Colonic mucosa (tissue), 4 donors: ENCODE measurements at places on chromosomes 16 and 17.

DNA sequence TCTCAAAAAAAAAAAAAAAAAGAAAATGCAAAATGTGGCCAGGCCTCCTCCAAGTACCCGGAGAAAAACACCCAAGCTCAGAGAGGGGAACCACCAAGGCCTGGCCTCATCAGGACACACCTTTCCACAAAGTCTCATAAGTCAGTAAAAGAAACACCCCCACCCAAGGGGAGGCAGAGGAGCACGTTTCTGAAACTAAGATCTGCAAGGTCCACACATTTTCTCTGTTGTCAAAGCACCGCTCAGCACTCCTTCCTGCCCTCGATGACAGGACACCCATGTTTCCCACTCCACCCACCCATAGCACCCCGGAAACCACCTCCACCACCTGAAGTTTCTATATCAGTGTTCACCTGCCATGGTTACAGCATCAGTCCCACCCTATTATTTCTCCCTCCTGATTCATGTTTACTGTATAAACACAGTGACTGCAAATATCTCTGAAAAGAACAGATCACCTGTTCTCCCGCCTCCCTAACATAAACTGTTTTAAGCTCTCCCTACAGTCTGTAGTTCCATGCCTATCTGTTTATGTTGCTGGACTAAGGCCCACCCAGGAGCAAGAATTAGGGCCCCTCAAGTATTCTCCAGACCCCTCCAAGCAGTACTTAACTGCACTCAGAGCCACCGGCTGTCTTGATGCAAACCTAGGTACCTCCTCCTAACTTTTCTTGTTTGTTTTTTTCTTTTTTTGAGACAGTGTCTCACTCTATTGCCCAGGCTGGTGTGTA is 2.0 kb downstream of the CORO7 start:
- no peaks in the 10 kb centered on the region for H3K27me3 ChIP-seq
- H3K4me1 ChIP-seq: no peaks in the 10 kb centered on the region
- no peaks in the 10 kb centered on the region for H3K36me3 ChIP-seq

- H3K4me3 ChIP-seq: no peak overlapping the region
- DNase-seq: no peak
- H3K27me3 ChIP-seq: no peaks in the 10 kb centered on the region
- H3K36me3 ChIP-seq: no peaks in the 10 kb centered on the region
- no peaks in the 10 kb centered on the region for H3K4me1 ChIP-seq
Measured at GRCh38 chr17:900336-900934, 79.1 kb downstream of the NXN start.

GRCh38 chr17:13462146-13462545 is 139.6 kb downstream of the HS3ST3A1 start:
- no peak overlapping the region for H3K4me3 ChIP-seq
- no peak for DNase-seq
- no peaks in the 10 kb centered on the region for H3K27me3 ChIP-seq
- H3K36me3 ChIP-seq: no peaks in the 10 kb centered on the region
- H3K4me1 ChIP-seq: no peaks in the 10 kb centered on the region

- H3K27me3 ChIP-seq: no peaks in the 10 kb centered on the region
- no peaks in the 10 kb centered on the region for H3K36me3 ChIP-seq
- no peaks in the 10 kb centered on the region for H3K4me1 ChIP-seq
- DNase-seq: no peak
- no peak overlapping the region for H3K4me3 ChIP-seq
Measured at GRCh38 chr16:71493213-71493612, 4.1 kb upstream of the ZNF19 start.

GRCh38 chr16:4261557-4262172 is 11.2 kb downstream of the TFAP4 start:
- H3K4me1 ChIP-seq: peaks cover 4% of the 10 kb centered on the region
- no peaks in the 10 kb centered on the region for H3K36me3 ChIP-seq
- H3K27ac ChIP-seq: no peak overlapping the region
- no peaks in the 10 kb centered on the region for H3K27me3 ChIP-seq

DNA sequence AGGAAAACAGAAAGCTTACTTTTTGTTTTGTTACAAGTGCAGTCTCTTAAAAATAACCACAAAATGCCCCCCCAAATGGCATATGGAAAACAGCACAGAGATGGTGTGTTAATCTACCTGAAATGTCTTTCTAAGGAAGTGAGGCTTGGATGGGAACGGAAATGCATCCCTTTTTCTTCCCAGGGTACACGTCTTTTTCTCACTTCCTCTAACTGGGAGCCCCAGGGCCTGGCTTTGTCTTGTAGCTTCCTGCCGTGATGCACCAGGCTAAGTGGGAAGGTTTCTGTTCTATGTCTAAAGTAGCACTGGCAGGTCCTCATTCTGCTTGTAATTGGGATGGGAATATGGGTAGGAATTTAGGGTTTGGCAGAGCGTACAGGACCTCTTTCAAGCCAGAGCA is 52.5 kb upstream of the CACNG3 start:
- no peaks in the 10 kb centered on the region for H3K36me3 ChIP-seq
- H3K27ac ChIP-seq: no peak overlapping the region
- H3K27me3 ChIP-seq: no peaks in the 10 kb centered on the region
- no peak for DNase-seq
- H3K4me3 ChIP-seq: no peak overlapping the region

- H3K27me3 ChIP-seq: no peaks in the 10 kb centered on the region
- DNase-seq: no peak
- H3K4me3 ChIP-seq: no peak overlapping the region
- no peaks in the 10 kb centered on the region for H3K36me3 ChIP-seq
- H3K4me1 ChIP-seq: peaks cover 22% of the 10 kb centered on the region
Measured at GRCh38 chr17:28810437-28810836, 32.2 kb downstream of the FAM222B start.

DNA sequence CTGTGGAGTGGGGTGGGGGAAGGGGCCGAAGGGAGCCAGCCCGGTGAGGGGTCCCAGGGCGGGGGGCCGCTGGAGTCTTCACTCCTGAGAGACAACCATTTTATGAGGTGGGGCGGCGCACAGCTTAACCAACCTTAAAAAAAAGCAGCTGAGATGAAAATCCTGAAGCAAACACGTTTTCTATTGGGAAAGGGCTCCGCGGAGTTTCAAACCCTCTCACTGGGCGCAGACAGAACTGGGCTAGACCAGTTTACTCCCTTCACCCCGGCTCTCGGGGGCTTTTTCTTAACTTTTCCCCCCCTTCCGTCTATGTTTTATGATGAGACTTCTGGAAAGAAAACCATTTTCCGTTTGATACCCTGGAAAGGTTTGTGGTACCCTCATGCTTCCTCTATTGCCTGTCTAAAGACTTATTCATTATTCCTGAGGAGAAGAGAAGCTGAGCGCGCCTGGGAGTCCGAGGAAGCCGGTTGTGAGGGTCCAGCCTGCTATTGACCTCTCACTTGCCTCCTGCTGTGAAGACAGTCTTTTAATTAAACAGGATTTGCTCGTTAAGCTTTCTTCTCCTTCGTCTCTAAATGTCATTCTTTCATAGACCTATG is 482 bp upstream of the SSH2 start:
- peak; percentile 36 for DNase-seq
- peaks cover 4% of the 10 kb centered on the region for H3K4me1 ChIP-seq
- H3K27me3 ChIP-seq: no peaks in the 10 kb centered on the region
- no peaks in the 10 kb centered on the region for H3K36me3 ChIP-seq
- H3K4me3 ChIP-seq: peak overlapping the region; percentile 69
- H3K27ac ChIP-seq: peak overlapping the region; percentile 92

- no peak overlapping the region for H3K4me3 ChIP-seq
- no peaks in the 10 kb centered on the region for H3K36me3 ChIP-seq
- H3K4me1 ChIP-seq: no peaks in the 10 kb centered on the region
- no peaks in the 10 kb centered on the region for H3K27me3 ChIP-seq
Measured at GRCh38 chr17:47952171-47953021, 5.3 kb downstream of the PRR15L start.

GRCh38 chr17:56992364-56992763 is 14.4 kb downstream of the SCPEP1 start:
- H3K36me3 ChIP-seq: no peaks in the 10 kb centered on the region
- no peaks in the 10 kb centered on the region for H3K4me1 ChIP-seq
- H3K27ac ChIP-seq: no peak overlapping the region
- H3K27me3 ChIP-seq: no peaks in the 10 kb centered on the region

DNA sequence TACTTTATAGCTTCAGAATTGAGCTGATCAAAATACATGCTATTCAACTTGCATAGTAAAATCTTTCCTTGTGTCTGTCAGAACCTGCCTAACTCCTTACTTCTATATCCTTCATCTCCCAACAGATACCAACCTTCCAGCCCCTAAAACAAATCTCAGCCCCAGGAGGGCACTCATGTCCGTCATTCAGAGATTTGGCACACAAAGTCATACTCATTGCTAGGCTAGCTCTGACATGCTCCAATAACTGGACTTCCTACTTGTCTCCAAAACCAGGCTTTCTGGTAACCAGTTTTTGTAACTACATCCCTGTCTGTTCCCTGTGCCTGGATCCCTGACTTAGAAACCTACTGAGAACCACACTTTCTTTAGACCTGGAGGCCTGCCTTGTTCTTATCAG is 37.5 kb upstream of the DHX40 start:
- H3K4me1 ChIP-seq: no peaks in the 10 kb centered on the region
- DNase-seq: no peak
- H3K4me3 ChIP-seq: no peak overlapping the region

GRCh38 chr16:85257483-85257882 is 145.2 kb upstream of the CIBAR2 start:
- H3K4me3 ChIP-seq: no peak overlapping the region
- no peaks in the 10 kb centered on the region for H3K27me3 ChIP-seq
- no peak overlapping the region for H3K27ac ChIP-seq
- no peak for DNase-seq

DNA sequence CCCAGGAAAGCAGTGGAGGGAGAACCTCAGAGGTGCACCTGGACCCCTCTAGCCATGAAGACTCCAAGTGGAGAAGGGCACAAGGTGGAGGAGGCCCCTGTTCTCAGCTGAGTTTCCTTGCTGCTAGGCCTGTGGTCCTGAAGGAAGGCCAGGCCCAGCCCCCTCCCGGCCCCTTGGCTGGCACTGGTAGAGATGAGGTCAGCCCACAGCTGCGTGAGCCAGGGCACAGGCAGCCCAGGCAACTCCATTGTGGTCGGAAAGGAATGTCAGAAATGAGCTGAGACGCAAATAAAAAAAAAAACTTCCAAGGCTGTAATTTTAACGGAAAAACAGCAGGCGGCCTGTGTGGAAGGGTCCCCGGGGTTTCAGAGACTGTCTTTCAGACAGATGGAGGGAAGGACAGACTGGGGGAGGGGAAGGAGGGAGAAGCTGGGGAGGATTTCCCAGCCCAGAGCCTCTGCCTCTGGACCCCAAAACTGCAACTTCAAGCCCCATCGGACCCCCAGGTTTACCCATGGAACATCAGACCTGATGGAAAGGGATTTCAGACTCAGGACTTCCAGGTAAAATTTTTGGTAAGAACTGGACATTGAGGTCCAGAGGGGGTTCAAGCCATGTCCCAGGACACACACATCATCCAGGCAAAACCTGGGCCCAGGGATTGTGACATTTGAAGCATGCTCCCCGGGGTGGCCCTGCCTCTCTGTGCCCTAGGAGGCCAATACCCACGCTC is 25.6 kb upstream of the MRPS23 start:
- H3K27ac ChIP-seq: peak overlapping the region; percentile 45
- no peak overlapping the region for H3K4me3 ChIP-seq
- H3K27me3 ChIP-seq: no peaks in the 10 kb centered on the region
- peaks cover 6% of the 10 kb centered on the region for H3K4me1 ChIP-seq
- no peaks in the 10 kb centered on the region for H3K36me3 ChIP-seq

- no peak overlapping the region for H3K4me3 ChIP-seq
- H3K4me1 ChIP-seq: no peaks in the 10 kb centered on the region
- H3K36me3 ChIP-seq: no peaks in the 10 kb centered on the region
- no peak overlapping the region for H3K27ac ChIP-seq
- no peaks in the 10 kb centered on the region for H3K27me3 ChIP-seq
Measured at GRCh38 chr16:10428433-10429168, 42.7 kb downstream of the ATF7IP2 start.

- H3K4me1 ChIP-seq: no peaks in the 10 kb centered on the region
- H3K27me3 ChIP-seq: no peaks in the 10 kb centered on the region
- no peak overlapping the region for H3K27ac ChIP-seq
Measured at GRCh38 chr16:66324815-66325515, 41.5 kb upstream of the CDH5 start.

- no peak for DNase-seq
- H3K36me3 ChIP-seq: no peaks in the 10 kb centered on the region
- no peaks in the 10 kb centered on the region for H3K27me3 ChIP-seq
- no peaks in the 10 kb centered on the region for H3K4me1 ChIP-seq
- no peak overlapping the region for H3K27ac ChIP-seq
Measured at GRCh38 chr16:5874899-5875298, 777.3 kb upstream of the EEF2KMT start.

DNA sequence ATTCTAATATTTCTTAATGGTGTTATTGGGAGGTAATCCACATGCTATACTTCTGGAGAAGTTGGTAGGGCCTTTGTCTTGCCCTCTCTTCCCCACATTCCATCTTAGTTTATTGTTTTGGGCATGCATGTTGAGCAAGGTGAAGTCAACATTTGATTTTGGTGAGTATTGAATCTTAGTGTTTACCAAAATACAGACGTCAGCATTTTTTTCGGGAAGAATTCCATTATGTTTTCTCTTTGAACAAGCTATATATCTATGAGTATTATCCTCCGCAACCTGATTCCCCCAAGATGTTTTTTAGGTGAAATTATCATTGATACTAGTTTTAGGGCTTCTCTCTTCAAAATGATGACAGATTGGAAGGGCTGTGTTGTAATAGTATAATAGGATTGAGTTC is 47.4 kb upstream of the SHISA9 start:
- DNase-seq: no peak
- H3K4me3 ChIP-seq: no peak overlapping the region
- no peaks in the 10 kb centered on the region for H3K27me3 ChIP-seq
- H3K27ac ChIP-seq: no peak overlapping the region

DNA sequence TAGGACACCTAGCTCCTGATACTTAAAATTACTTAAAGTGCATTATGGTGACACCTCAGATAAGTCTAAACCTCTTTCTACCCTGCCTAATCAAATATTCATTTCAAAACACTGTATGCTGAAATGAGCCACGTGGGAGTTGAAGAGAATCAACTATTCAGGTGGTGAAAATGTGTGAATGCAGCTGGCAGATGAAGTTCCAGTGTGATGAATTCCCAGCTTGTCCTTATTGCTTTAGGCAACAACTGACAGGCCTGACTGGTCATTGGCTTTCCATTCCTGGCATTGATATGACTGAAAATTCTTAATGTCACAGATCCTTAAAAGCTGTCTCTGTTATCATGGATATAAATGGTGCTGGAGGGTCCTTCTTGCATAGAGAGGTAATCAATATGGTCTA is 301.9 kb upstream of the TBX2 start:
- H3K27me3 ChIP-seq: no peaks in the 10 kb centered on the region
- DNase-seq: no peak
- H3K4me3 ChIP-seq: no peak overlapping the region
- H3K27ac ChIP-seq: no peak overlapping the region

GRCh38 chr17:28398280-28398981 is 7.6 kb downstream of the SLC46A1 start:
- H3K27me3 ChIP-seq: no peaks in the 10 kb centered on the region
- no peak overlapping the region for H3K27ac ChIP-seq
- H3K4me1 ChIP-seq: no peaks in the 10 kb centered on the region
- no peaks in the 10 kb centered on the region for H3K36me3 ChIP-seq
- no peak overlapping the region for H3K4me3 ChIP-seq

DNA sequence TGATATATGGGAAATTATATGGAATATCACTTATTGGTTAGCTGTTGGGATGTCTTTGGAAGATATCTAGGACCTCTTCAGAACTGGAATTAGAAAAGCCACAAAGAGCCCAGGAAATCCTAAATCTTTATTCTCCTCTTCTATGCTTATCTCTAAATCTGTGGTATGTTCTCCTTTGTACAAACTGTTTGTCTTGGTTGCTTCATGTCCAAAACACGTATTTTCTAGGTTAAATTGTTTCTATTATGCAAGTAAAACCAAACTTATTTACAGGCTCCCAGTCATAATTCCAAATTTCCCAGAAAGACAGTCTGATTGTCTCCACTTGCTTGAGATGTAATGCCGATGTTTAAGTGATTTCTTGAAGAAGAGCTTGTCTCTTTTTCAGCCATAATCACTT is 650.9 kb downstream of the CDH11 start:
- no peaks in the 10 kb centered on the region for H3K27me3 ChIP-seq
- no peaks in the 10 kb centered on the region for H3K36me3 ChIP-seq
- no peak for DNase-seq
- H3K27ac ChIP-seq: no peak overlapping the region
- no peak overlapping the region for H3K4me3 ChIP-seq
